H1 (cell line): ENCODE measurements at places on chromosomes 4 and X.

GRCh38 chrX:154380153-154380552, 1.1 kb downstream of the EMD start:
- DNase-seq, result no peak

DNA sequence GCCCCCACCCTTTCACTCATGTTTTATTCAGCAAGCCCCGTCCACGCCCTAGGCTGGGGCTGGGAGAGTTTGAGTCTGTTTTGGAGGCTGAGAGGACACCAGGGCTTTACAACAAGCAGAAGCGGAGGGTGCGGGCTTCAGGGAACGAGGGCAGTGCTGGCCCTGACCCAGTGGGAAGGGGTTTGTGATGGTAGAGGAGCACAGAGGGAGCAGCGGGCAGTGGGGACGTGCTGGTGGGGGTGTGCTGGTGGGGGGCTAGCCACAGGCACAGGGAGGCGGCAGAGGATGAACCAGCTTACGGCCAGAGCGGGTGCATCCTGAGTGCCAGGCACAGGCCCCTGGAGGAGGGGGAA, 26.4 kb downstream of the NSG1 start:
- no peak for DNase-seq

GRCh38 chrX:65643531-65644052, 23.9 kb upstream of the MSN start:
- no peak for DNase-seq

GRCh38 chr4:71445811-71446210, 107.0 kb downstream of the SLC4A4 start:
- no peak for DNase-seq

DNA sequence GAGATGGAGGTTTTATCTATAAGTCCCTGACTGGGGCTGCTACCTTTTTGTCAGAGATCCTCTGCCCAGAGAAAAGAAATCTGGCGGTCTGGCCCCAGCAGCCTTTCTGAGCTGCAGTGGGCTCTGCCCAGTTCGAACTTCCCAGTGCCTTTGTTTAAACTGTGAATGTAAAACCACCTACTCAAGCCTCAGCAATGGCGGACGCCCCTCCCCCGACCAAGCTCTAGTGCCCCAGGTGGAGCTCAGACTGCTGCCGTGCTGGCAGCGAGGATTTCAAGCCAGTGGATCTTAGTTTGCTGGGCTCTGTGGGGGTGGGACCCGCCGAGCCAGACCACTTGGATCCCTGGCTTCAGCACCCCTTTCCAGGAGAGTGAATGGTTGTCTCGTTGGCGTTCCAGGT, 121.8 kb downstream of the TSPAN5 start:
- DNase-seq, result no peak

- DNase-seq, result no peak
Measured at GRCh38 chr4:106140601-106141000, 175.4 kb downstream of the TBCK start.

DNA sequence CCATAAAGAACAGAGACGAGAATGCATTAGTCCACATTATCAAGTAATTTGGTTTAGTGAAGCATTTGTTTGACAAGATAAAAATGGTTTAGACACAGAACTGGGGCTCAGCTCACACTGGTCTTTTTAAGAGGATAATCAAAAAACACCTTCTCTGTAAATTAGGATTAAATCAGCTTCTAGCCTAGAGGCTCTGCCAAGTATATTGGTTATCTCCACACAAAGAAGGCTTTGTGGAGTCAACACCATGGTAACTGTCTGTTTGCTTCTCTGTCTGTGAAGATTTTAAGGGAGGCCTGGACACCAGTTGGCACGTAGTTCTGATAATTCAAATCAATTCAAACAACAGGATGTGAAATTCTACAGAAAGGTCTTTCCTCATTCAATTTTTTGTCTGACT, 687.0 kb downstream of the DMD start:
- no peak for DNase-seq

DNA sequence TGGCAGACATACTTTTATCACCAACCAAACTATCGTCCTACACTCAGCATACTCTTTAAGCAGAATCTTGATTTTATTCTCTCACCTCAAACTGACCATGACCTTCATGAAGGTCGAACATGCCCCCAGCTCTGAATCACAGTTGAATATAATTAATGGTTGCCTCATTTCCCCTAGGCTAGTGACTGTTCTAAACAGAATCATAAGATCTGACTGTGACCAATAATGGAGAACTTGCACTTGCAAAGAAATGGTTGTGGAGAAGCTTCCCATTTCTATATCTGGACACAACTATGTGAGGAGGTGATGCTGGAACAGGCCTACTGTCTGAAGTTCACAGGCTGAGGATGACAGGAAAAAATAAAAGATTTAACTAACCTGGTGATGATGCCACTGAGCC, 85.1 kb downstream of the PDGFC start:
- no peak for DNase-seq

GRCh38 chrX:18146954-18147353, 73.7 kb downstream of the BEND2 start:
- no peak for DNase-seq

DNA sequence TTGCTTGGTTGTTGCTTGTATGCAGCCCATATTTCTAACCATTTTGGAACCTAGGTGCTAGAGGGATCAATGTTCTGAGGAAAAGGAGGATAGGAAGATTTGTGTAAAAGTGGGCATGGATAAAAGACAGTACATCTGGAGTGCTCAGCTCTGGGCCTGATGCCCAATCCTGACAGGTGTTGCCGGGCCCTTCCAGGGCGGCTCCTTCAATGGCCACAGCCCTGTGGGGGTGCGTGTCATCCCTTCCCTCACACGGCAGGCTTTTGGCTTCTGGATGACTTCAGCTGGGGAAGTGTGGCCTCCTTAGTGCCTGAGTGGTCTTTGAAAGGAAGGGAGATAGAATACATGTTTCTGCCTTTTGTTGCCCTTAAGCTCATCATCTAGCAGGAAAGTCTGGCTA, 47.2 kb downstream of the NELFA start:
- DNase-seq, result no peak

- no peak for DNase-seq
Measured at GRCh38 chr4:179307297-179308136, 1865.3 kb upstream of the AGA start.

GRCh38 chr4:185865901-185866328, 53.9 kb upstream of the SORBS2 start:
- no peak for DNase-seq

DNA sequence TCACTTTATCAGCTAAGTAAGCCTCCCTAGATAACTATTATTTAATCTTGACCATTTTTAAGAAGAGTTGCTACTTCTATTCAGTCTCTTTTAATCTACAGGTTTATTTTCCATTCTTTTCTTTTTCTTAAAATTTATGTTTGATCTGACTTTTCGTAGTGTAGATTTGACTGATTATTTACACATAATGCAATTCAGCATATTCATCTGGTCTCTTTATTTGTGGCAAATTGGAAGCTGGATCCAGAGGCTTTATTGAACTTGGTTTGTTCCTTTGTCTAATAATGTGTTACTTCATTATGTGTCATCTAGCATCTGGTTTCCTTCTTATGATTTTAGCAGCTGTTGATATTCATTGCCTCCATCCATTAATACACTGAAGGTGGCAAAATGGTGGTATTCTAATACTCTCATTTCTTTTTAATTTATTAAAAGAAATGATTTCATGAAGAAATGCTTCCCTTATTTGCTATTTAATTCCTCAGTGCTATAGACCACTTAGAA, 113.0 kb downstream of the FBXW7 start:
- no peak for DNase-seq

DNA sequence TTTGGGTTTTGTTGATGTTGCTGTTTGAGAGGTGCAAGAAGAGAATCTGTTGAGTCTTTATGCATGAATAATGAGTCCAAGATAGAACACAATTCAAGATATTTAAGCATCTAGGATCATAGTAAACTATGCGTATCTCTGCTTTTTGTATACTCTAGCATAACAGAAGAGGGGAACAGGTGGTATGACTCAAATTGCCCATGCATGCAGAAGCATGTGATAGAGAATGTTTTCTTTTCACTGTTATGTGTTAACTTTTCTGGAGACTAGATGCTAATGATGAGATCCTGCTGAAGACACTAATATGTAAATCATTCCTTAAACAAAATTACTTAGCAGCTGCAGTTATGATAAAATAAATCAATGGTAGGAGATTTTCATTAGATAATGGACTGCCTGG, 165.3 kb upstream of the FTHL17 start:
- DNase-seq, result no peak

DNA sequence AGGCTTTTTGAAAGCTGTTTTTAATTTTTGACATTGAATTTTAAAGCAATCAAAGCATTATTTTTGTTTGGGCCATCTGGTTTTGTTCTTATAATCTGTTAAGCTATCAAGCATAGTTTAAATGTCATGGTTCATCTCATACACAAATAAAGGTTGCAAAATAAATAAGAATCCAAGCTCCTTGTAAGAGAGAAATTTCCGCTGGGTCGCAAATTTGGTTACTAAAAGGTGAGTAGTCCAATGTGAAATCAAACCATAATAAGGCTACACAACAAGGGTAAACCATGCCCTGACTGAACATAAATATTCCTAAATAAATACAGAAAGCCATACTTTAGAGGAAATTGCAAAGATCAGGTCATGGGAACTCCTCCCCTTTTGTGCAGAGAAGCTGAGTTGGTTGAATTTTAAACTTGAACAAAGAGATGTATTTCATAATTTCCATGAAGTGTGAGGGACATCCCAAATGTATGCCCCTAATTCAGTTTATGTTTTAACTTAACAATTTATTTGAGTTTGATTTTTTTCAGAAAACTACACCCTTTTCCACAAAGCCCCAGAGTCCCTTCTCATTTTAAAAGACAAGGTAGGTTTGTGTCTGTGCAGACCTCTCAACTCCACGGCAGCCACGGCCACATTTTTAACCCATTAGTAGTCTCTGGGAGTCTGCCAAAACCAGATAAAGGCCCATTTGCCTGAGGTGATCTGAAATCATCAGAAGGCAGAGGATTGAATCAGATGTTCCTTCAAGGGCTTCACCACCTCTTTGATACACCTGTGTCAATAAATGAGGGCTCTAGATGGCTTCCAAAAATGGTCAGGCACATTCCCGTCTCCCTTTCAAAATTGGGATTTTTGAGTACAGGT, 85.2 kb downstream of the PLAC1 start:
- no peak for DNase-seq

GRCh38 chr4:186473933-186474332, 81.4 kb downstream of the MTNR1A start:
- DNase-seq, result no peak

DNA sequence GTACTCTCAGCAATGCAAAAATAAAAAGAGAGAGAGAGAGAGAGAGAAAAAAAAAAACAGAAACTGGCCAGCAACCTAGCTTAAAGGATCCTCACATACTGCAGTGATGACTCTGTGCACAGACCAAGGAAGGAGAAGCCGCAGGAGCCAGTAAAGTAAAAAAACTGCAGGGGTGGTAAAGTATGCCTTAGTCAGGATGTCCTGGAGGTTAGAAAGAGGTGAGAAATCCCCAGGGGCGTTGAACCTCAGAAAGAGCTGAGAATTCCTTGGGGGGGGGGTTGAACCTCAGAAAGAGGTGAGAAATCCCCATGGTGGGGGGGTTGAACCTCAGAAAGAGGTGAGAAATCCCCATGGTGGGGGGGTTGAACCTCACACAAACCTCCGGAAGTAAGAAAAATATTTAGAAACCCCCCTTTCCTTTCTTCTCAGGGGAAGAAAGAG, 48.0 kb downstream of the MAGEA9 start:
- no peak for DNase-seq

GRCh38 chr4:85869181-85869580, 394.2 kb downstream of the ARHGAP24 start:
- no peak for DNase-seq

DNA sequence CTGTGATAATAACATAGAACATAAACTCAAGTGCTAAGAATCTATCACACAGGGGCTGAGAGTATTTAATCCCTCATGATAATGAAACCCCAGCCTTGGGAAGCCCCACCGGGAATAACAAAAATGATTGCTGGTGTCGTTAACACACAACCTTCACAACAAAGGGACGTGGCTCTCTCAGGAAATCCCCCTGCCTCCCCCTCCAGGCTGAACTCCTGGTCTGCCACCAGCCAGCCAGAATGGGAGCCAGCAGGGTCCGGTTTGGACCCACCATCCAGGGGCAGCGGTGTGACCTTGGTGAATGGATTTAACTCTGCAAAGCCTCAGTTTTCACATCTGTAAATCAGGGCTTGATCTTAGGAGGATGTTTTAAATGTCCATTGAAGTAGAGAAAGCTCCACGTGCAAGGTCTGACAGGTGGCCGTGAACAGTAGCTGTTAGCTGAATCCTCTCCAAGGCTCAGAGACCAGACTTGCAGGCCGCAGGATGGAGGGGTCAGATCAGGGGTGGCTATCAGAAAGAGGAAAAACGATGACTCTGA, 46.5 kb downstream of the ABLIM2 start:
- no peak for DNase-seq

GRCh38 chrX:65587616-65588526, 53.3 kb upstream of the LAS1L start:
- DNase-seq, result no peak

DNA sequence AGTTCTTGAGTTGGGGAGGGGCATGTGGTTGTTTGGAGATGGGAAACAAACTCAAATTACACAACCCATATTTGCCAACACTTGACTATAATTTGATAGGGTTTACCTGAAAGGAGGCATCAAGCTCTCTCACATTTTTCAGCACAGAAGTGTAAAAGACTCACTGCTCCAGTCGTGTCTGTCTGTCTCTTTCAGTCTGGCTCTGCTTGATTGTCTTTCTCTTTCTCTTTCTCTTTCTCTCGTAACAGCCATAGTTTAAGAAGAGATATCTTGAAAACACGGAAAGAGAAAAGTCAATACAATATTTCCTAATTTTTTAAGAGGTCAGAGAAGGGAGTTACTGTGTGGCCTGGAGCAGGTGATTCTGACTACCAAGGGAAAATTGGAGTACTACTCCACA, 413.6 kb upstream of the CXorf51A start:
- no peak for DNase-seq

- no peak for DNase-seq
Measured at GRCh38 chrX:22526339-22526738, 253.6 kb downstream of the CBLL2 start.

GRCh38 chr4:108166441-108167315, 2.1 kb downstream of the LEF1 start:
- DNase-seq, result no peak

DNA sequence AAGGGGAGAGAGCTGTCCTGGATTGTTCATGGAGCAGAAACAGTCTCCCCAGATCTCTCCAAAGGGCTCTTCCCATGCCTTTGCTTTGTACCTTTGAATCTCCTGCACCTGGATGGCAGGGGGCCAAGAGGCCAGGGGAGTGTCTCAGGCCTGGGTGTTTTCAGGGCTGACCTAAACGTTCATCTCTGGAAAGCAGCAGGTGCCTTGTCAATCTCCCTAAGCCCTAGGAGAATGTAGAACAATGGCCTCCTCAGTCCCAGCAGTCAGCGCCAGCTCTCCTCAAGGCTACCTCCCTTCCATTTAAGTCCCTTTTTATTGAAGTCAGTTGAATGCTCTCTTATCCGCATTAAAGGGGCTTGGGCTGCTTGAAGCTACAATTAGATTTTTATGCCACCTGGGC, 31.2 kb upstream of the NSUN7 start:
- DNase-seq, result no peak

- DNase-seq, result no peak
Measured at GRCh38 chr4:3385711-3386420, 55.9 kb upstream of the HGFAC start.
